ENCODE measurements at places on chromosomes 5 and 9. TPM values are rescaled to one million over a fixed set of nuclear protein-coding genes. Genes with fewer than 3 reads are reported as not detected.

The CAST gene
- total RNA-seq = 388 TPM

The CAPSL gene
- total RNA-seq = not detected

The LRRC70 gene
- total RNA-seq = 1.2 TPM

The SPINK13 gene
- total RNA-seq = not detected

The LNPEP gene
- total RNA-seq = 46.3 TPM

The MLANA gene
- total RNA-seq = not detected

The COL5A1 gene
- total RNA-seq = 171 TPM

The ZDHHC11 gene
- 0.36 TPM for total RNA-seq

The SARDH gene
- 0.18 TPM for total RNA-seq

The FAT2 gene
- 0.08 TPM for total RNA-seq

The RCL1 gene
- 10.2 TPM for total RNA-seq

The CYLC2 gene
- total RNA-seq = not detected

The GMCL2 gene
- not detected for total RNA-seq

The NR5A1 gene
- total RNA-seq = not detected

The HAVCR2 gene
- total RNA-seq = 0.36 TPM

The CCNB1 gene
- total RNA-seq = 16.4 TPM

The C5orf52 gene
- total RNA-seq = not detected

The ABCA1 gene
- total RNA-seq = 40.1 TPM

The OR13C3 gene
- not detected for total RNA-seq

The TSLP gene
- total RNA-seq = 20.8 TPM

The SPATA31C1 gene
- total RNA-seq = not detected

The HACD4 gene
- total RNA-seq = 4.8 TPM

The MSMP gene
- not detected for total RNA-seq

The SMIM33 gene
- not detected for total RNA-seq

The CCL27 gene
- total RNA-seq = not detected

The ADAMTSL1 gene
- 179 TPM for total RNA-seq

The GLRA1 gene
- not detected for total RNA-seq

The INSL6 gene
- not detected for total RNA-seq

The LCN6 gene
- not detected for total RNA-seq

The ADAMTS16 gene
- not detected for total RNA-seq

The GPR151 gene
- total RNA-seq = not detected

The SLCO4C1 gene
- total RNA-seq = 0.09 TPM

The UGT3A1 gene
- total RNA-seq = not detected

The NR6A1 gene
- total RNA-seq = 1.2 TPM

The PCDHGA11 gene
- total RNA-seq = 17.8 TPM

The TLE1 gene
- 49.5 TPM for total RNA-seq

The FAM153A gene
- not detected for total RNA-seq

The FOXD4L5 gene
- under 0.01 TPM for total RNA-seq

The SPARC gene
- total RNA-seq = 5,653 TPM

The IL4 gene
- total RNA-seq = not detected

The ZNF883 gene
- 4.3 TPM for total RNA-seq

The UBQLN1 gene
- 33.2 TPM for total RNA-seq

The PGM5 gene
- total RNA-seq = 13.5 TPM

The RGS7BP gene
- total RNA-seq = 0.72 TPM

The GABRG2 gene
- not detected for total RNA-seq

The SOX30 gene
- not detected for total RNA-seq

The ANKRD20A1 gene
- total RNA-seq = 0.27 TPM

The ANGPTL2 gene
- 47.5 TPM for total RNA-seq
